ENCODE measurements at places on chromosomes 5 and 9. TPM values are rescaled to one million over a fixed set of nuclear protein-coding genes. Genes with fewer than 3 reads are reported as not detected.

DNA sequence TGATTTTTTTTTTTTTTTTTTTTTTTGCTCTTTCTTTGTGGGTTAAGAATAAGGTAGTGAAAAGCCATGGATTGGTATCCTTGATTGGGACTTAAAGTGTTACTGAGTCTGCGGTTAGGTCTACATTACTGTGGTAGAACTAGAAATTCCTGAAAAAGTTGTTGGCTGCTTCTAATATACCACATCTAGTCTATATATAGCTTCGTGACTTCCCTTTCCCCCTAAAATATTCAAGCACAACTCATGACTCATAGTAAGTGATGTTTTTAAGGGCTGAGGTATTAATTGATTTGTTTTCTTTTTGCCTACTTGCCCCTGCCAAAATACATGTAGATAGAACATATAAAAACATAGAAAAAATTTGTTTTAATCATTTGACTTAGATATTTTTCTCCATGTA is 247.6 kb downstream of the TMEM232 start:
- DNase-seq = peak; percentile 82

DNA sequence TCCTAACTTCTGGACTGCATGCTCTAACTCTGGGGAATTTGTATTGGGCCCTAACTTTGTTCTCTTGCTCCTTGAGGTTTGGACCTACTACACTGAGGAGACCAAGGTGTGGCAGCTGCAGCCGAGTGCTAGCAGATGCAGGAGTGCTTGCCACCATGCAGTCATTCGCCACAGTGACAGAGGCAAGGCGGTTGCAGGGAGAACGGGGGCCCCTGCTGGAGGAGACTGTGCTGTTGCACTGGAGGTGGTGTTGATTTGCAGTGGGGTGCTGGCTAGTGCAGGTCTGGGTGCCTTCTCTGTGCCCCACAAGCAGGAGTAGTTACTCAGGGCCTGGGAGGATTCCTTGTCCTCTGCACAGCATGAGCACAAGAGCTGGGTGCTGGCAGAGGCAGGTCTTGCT is 22.4 kb upstream of the DIRAS2 start:
- DNase-seq = no peak

DNA sequence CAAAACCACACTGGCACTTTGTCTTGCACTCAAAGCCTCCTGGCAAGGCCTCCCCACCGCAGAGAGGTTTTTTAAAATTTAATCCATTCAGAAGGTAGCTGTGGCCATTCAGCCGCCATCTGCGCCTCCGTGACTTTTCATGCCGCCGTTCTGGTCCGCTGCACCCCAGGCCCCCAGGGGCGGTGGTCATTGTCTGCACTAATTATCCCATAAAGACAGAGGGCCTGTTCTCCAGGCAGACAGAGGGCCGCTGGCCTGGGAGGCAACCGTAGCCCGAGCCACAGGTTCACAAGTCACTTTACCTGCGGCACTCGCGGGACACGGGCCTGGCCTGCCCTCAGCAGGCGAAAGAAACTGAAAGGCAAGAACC is 49.4 kb downstream of the EXD3 start:
- no peak for DNase-seq

GRCh38 chr9:18866121-18866831 is 166.7 kb downstream of the SAXO1 start:
- DNase-seq = no peak

MAP1B gene
- 124 TPM for total RNA-seq

DNA sequence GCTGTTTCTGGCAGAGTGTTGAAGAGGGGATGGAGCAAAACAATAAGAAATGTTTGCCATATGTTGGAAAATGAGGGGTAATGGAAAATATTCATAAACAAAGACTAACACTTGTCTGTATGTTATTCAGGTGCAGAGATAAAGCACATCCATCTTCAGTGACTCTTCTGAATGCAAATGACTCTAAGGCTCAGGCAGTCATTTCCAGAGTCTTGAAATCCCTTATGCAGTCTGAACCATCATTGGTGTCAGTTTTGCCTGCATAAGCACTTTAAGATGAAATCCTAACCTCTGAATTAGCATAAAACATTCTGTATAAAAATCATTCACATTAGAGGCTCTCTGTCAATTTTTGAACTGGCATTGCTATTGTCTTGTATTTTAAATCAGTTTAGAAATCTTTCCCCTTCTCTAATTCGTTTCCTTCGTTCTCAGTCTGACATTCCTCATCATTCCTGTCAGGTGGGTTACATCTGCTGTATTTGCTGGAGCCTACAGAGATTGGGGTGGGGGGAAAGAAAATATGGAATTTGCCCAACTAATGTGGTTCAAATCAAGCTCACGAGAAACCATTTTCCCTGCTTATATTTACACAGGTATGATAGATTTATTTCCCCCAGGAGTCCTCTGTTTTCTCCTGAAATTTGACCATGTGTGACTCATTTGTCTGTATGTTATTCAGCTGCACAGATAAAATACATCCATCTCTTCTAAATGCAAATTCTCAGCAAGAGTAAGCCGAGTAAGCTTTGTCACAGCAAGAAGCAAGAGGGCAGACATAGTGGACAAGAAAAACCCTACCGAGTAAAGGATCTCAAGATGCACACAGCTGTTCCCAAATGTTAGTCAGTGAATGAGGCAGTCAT is 31.6 kb downstream of the ENC1 start:
- no peak for DNase-seq

DNA sequence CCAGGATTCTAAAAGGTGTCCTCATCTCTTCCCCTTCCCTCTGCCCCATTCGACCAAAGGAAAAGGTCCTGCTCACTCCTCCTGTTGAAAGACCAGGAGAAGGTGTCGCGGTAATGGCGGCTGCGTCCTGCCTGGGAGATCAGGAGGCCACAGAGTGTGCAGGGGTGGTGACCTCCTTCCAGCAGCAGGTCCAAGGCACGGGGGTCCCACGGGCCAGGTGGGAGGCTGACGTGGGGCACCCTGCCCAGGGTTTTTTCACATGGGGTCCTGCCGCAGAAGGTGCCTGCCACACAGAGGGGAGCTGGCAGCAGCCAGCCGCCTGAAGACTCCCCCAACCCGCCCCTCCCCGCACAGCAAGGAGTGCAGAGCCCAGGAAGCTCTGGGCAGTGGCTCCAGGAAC is 22.2 kb upstream of the ADAMTS2 start:
- no peak for DNase-seq

AGXT2 gene
- total RNA-seq = under 0.01 TPM

DNA sequence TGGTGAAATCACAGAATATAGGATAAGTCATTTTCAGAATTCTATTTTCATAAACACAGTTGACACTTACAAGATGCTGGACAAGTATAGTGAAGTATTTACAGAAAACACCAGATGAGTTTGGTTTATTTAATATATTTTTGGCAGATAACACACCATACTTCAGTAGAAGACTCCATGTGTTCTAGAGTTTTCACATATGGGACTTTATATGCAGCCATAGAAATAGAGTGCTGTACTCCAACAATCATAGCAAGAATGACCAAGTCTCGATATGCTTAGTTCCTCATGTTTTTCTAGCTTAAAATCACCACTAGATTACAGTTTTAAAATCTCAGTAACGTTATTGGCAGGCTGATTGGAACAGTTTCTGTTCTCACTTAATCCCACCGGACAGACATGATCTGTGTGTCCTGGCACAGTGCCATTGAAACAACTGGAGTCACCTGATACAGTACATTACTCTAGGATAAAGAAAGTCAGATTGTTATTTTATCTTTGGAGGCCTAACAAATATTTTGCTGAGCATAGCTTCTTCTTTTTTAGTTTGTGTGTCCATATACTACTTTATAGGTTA is 45.8 kb upstream of the ERBIN start:
- DNase-seq = no peak

PAPPA gene
- total RNA-seq = 104 TPM

DNA sequence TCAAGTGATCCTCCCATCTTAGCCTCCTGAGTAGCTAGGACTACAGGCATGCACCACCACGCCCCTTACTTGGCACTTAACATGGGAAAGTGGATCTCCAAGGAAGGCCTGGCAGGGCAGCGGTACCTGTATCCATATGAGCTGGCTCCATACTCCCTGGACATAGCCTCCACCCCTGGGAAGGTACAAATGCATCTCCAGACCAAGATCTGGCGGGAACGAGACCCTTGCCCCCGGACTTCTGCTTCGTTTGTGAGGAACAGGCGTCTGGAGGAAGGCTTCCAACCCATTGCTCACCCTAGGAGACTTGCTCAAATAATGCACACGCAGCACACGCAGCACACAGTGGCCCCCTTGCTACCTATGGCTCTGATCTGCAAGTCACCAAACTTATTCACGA is 55.2 kb downstream of the CRB2 start:
- DNase-seq = no peak

ABLIM3 gene
- 32.8 TPM for total RNA-seq

DNA sequence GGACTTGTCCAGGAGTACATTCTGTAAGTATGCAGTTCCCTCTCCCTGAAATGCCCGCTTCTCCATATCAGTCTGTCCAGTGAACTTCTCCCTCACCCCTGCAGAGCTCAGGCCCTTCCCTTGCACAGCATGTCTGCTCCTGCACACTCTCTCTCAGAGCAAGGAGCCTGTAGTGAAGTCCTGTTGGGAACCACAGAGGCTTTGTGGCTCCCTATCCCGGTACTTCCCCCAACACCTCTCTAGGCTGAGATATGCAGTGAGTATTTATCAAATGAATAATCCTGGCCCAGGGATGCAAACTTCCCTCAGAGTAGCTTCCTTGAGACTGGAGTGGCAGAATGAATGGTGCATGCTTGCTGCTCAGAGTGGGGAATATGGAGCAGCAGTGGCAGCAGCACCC is 48.8 kb downstream of the POC5 start:
- DNase-seq = no peak

INSYN2B gene
- 12.5 TPM for total RNA-seq

- DNase-seq = no peak
Observed at GRCh38 chr5:137401946-137402345, 97.2 kb downstream of the SPOCK1 start.

GRCh38 chr9:536597-537511 is 304.6 kb upstream of the DMRT1 start:
- no peak for DNase-seq

LCN1 gene
- total RNA-seq = not detected

DNA sequence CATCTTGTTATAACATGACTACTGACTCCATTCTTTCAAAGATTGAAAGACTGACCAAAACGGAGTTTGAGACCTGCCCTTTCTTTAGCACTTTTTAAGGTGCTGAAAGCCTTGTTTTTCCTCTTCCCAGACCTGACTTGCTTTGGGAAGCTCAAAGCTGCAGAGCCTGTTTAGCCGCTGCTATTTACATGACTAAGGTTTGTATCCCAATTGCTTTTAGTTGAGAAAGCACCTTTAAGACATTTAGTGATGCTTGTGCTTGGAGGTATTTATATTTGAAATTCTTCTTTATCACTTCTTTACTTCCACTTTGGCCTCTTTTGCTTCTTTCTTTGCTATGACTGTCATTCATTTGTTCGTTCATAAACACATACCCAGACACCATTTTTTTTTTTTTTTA is 182.6 kb upstream of the ELL2 start:
- DNase-seq = no peak

PFN3 gene
- not detected for total RNA-seq

DNA sequence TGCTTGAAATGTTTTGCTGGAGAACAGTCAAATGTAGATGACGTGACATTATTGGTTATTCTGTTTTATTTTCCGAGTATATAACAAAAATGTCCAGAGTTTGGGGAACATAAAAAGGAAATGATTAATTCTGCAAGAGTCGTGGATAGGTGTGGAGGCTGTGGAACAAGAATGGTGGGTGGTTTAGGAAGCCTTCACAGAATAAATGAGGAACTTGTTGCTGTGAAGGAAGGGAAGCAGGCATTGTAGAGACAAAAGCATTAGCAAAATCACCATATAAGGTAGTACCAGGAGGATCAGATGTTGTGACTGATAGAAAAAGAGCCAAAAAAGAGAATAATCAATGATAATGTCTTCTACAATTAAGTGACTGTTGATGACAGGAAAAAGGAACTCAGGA is 66.2 kb upstream of the CNTLN start:
- no peak for DNase-seq

LURAP1L gene
- 49.0 TPM for total RNA-seq

RAD1 gene
- total RNA-seq = 68.7 TPM

NEUROG1 gene
- total RNA-seq = not detected

DNA sequence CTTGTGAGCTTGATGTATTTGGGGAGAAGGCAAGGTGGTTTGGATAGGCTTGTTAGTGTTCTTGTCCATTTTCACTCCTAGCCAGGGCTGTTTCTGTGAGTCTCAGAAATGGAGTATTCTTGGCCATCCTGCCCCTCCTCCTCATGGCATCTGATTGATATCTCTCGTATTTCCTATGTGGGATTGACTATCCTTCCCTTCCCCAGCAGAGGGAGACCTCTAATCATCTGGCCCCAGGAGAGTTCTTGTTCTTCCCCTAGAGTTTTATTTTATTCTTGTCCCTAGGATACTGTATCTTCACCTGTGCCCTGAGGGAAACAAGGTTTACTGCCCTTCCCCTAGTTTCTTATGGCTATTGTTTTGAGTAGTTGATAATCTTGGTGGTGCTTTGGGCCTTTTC is 114.4 kb downstream of the VPS13A start:
- DNase-seq = peak; percentile 26

DNA sequence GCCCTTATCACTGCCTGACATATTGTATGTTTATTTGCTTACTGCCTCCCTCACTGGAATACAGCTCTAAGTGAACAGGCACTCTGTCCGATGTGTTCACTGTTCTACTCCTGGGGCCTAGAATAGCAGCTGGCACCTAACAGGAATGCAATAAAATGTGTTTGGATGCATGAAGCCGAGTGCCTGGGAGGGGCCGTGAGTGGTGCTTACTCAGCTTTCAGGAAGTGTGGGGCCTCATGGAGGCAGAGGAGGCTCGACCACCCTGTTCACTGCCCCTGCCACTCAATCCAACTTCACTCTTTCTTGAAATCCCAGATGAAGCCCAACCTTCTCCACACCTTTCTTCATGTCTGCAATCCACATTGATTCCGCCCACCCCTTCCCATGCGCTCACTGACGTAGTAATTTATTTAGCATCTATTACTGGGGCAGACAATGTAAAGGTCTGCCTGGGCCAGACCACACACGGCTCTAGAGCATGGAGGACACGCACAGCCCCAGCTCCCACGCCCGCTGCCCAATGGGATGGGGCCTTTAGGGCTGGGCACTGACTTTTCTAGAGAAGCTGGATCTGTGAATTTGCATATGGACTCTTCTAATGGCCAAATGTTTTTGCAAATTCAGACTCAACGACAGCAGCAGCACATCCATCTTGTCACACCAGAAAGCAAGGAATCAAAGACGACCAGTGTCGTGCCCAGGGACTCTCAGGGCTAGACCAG is 21.3 kb downstream of the TBC1D9B start:
- DNase-seq = no peak

- no peak for DNase-seq
Observed at GRCh38 chr5:96228408-96228807, 204.6 kb downstream of the PCSK1 start.

DNA sequence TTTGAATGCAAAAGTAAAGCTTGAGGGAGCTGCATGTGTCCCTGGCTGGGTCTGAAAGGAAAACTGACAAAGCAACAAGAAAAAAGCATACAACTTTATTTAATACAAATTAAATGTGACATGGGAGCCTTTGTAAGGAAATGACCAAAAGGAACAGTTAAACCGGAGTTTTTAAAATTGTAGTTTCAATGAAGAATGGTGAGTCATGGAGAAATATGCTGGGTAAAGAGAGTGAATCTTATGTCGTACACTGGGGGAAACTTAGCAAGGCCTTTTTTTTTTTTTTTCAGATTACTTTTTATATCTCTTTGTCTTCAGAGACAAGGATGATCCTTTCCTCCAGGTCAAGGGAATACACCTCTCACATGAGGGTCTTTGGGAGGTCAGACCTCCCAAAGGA is 50.1 kb upstream of the FBXL17 start:
- peak; percentile 14 for DNase-seq
